Ureter (tissue), 1 donor: ENCODE measurements at places on chromosomes 11 and 22. TPM values are rescaled to one million over a fixed set of nuclear protein-coding genes. Genes with fewer than 3 reads are reported as not detected.

The CHRDL2 gene
- total RNA-seq = 3.2 TPM

The HOATZ gene
- total RNA-seq = not detected

The STIP1 gene
- total RNA-seq = 119 TPM

The KIF18A gene
- 0.86 TPM for total RNA-seq

The KCNQ1 gene
- total RNA-seq = 63.0 TPM

The SHANK2 gene
- 77.1 TPM for total RNA-seq

The SYCE3 gene
- total RNA-seq = not detected

The ACTN3 gene
- total RNA-seq = 0.16 TPM

The SHISA8 gene
- total RNA-seq = not detected

- no peak for DNase-seq
Observed at GRCh38 chr11:74749965-74750296, 1.3 kb downstream of the RNF169 start.

DNA sequence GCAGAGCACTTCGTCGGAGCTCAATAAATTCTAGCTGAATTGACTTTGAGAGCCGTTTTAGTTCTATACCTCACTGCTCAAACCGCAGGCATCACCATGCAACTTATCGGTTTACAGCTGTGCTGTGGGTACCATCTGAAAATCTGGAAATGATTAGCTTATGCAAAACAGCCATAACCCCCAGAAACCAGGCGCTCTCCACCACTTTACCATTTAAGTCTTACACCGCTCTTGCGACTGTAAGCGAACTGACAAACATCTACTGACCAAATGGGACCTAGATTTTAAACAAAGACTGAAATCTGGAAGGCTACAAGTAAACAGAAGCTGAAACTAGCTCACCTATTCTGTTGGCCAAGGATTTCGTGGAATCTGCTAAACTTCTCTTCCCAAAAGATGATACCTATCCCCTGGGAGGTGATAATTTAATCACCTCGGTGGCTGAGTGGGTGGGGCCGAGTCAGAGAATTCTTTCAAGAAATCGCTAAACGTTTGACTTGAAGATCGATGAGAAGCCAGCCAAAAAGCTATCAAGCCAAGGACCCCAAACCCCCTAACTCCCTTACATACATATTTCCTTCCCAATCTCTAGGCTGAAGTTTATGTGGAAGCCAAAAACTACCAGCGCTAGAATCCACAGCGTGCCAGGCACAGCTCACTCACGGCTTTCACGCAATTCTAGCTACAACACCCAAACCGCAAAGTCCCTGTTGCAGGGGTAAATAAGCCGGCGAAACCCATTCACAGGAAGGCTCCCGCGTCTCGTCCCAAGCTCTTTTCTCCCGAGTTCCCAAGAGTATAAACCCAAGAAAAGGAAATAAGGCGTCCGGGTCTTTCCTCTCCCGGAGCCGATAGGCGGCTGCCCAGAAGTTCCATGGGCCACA is 644 bp downstream of the SPTY2D1 start:
- DNase-seq = no peak

- no peak for DNase-seq
Observed at GRCh38 chr22:35409783-35410662, 10.1 kb downstream of the MCM5 start.

- peak; percentile 71 for DNase-seq
Observed at GRCh38 chr11:102733232-102733875, 8.6 kb upstream of the MMP8 start.

- DNase-seq = no peak
Observed at GRCh38 chr11:44457862-44458261, 107.6 kb upstream of the CD82 start.

GRCh38 chr11:2540992-2541680 is 96.3 kb downstream of the KCNQ1 start:
- no peak for DNase-seq

GRCh38 chr11:101061606-101062005 is 68.0 kb downstream of the PGR start:
- no peak for DNase-seq

GRCh38 chr11:20036626-20037335 is 123.5 kb downstream of the DBX1 start:
- no peak for DNase-seq

DNA sequence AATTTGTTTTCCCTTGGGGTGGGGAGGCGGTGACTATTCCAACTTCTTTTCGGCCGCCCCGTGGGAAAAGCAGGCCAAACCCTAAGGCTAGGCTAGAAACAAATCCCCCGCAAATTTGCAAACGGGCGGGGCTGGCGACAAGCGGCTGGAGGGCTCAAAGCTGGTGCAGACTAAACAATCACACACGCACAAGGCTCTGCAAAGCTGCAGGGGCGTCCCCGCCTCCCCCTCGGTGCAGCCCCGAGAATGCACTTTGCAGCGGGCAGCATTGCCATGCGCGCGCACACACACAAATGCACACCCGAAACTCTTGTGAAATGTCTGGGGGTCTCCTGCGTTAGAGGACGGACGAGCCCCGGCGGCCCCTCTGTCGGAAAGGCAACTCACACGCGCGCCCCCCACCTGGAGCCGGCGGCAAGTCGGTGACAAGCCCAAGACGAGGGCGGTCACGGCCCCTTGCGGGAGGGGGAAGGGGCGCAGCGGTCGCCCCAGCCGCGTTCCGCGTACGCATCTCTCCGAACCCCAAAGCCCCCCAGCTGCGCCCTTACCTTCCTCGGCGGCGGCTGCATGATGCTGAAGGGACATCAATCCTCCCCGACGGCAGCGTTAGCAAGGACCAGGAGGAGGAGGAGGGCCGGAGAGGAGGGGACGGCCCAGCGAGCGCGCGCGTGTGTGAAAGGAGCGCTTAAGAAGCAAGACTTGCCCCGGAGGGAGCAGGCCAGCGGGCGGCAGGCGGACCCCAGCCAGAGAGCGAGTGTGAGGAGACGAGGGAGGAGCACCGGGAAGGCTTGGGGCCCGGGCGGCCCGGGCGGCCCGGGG is 600 bp downstream of the FCHSD2 start:
- peak; percentile 77 for DNase-seq

GRCh38 chr11:30261821-30262220 is 31.0 kb downstream of the FSHB start:
- DNase-seq = no peak

DNA sequence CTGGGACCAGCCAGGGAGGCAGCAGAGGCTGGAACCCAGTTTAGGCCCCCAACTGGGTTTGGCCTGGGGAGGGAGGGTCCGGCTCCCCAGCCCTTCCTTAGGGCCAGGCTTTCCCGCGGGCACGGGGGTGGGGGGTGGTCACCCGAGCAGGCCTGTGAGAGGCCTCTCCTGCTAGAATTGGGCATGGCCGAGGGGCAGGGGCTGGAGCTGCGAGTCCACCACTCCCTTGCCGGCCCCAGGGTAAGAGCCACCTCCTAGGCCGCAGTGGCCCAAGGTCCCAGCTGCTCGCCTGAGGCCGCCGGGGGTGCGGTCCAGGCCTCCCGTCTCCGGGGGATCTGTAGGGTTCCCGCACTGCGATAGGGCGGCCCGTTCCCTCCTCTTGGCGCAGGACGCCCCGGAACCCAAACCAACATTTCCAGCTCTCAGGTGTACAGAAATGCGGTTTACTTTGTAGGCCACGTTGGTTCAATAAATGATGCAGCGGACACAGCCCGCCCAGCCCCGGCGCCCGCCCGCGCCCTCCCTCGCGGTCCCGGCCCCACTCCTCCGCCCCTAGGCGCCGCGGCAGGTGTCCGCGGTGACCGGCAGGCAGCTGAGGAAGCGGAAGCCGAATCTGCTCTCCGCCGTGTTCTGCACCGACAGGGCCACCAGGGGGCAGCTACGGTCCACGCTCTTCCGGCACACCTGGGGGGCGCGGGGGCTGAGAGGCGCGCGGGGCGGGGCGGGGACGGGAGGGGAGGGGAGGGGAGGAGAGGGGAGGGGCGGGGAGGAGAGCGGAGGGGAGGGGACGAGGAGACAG is 5.9 kb downstream of the LMNTD2 start:
- no peak for DNase-seq

DNA sequence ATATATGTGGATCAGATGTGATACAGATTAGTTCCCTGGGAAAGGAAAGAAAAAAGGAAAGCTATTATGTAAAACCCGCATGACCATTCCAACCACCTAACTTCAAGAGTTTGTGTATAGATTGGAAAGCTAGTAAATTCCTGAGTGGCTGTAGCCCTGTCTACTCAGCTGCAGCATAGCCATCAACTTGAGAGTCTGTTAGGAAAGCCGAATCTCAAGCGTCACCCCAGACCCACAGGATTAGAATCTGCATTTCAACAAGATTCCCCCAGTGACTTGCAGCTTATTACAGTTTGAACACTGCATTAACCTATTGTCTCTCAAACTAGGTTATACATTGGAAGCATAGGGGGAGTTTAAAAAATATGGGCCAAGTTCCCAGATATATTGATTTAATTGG is 921.7 kb downstream of the LRRC4C start:
- DNase-seq = no peak

GRCh38 chr11:120928627-120929026 is 95.3 kb upstream of the TBCEL start:
- no peak for DNase-seq

DNA sequence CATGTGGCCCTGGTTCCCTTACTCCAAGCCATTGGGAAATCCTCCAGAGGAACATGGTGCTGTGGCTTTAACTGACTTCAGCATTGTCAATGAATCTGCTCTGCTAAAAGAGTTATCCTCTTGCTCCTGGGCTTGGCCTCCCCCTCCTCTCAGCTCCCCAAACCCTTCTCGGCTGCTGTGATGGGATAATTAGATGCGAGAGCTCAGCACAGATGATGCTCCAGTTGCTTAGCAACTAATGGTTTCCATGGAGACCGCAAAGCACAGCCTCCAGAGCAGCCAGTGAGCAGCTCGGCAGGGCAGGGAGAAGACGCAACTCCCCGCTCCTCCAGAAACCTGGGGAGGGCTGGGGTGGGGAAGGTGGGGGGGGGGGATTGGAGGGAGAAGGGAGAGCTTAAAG is 2.8 kb upstream of the UPK2 start:
- DNase-seq = no peak

GRCh38 chr11:131275580-131275979 is 94.8 kb upstream of the NTM start:
- DNase-seq = no peak

DNA sequence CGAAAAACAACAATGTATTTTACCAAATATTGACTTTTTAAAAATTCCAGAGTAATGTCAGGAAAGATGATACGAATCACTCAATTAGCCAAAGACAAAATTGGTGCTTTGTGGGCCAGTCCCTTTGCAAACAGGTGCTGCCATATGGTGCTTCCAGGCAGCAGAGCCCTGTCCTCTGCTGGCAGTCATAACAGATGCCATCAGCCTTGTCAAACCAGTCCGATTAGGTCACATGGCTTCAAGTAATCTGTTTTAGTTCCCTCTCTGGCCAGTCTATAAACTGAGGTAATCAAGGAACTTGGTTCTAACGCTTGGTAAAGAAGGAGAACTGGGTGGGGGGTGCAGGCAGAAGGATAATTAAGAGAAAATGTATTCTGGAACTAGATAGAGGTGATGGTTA is 49.1 kb upstream of the CAPRIN1 start:
- DNase-seq = peak; percentile 57

DNA sequence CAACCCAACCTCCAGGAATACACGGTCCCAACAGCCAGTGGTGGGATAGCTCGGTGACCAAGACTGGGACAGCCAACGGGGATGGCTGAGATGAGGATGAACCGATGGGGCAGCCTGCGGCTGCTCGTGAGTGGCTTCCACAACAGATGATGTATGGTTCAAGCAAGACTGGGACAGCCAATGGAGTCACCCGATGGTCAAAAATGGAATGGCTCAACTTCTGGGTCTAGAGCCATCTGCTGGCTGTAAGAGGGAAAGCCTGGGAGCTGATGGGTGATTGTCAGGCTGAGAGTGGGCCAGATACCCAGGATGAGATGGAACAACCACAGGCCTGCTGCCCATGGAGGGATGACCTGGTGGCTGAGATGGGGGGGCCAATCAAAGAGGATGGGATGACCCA is 35.5 kb downstream of the SYT7 start:
- DNase-seq = no peak

- DNase-seq = no peak
Observed at GRCh38 chr11:126152586-126152985, 58.9 kb downstream of the RPUSD4 start.

GRCh38 chr22:49261616-49262015 is 566.1 kb downstream of the BRD1 start:
- DNase-seq = no peak

GRCh38 chr11:111697933-111698371 is 68.2 kb downstream of the PPP2R1B start:
- no peak for DNase-seq

GRCh38 chr11:128592454-128592853 is 5.1 kb upstream of the ETS1 start:
- no peak for DNase-seq

DNA sequence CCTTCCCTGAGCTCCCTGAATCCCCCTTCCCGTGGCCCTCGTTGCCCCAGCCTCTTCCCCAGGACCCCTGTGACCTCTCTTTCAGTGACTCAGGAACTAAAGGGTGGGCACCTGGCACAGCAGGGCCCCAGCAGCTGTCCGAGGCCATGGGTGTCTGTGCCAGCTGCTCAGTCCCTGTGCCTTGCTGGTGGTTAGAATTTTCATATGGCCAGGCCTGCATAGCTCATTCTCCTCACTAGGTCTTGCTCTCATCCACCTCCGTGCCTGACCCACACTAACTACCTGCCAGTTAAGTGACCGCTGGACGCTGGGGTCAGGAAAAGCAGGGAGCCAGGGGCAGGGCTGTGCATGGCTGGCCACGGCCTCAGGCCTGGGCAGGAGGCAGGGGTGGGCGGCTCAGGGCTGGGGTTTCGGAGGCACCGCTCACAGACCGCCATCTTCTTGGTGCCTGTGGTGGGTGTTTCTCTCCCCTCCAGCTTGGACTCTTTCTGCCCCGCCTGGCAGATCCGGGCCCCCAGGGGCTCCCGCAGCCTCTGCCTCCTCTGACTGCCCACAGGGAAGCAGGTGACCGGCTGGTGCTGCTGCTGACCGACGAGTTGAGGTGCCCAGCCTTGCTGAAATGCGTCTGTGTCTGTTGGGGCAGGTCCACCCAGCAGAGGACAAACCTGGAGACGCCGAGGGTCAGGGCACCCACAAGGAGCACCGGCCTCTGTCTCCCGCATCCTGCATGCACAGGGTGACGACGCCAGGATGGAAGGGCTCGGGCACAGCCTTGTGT is 20.3 kb downstream of the MRGPRD start:
- DNase-seq = no peak

DNA sequence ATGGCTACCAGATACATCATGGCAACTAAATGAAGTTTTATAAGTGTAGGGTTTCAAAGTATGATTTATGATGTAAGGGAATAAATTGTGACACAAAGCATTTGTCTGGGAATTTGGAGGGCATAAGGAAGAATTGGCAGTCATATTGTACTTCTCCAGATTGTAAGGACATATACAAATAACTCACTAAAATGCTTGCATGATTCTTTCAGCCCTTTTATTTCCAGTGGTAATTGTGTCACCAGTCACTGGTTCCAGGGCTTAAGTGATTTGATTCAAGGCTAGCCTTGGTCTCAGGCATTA is 299.4 kb upstream of the ANO5 start:
- DNase-seq = no peak

- DNase-seq = no peak
Observed at GRCh38 chr11:35039076-35039475, 99.9 kb upstream of the CD44 start.

DNA sequence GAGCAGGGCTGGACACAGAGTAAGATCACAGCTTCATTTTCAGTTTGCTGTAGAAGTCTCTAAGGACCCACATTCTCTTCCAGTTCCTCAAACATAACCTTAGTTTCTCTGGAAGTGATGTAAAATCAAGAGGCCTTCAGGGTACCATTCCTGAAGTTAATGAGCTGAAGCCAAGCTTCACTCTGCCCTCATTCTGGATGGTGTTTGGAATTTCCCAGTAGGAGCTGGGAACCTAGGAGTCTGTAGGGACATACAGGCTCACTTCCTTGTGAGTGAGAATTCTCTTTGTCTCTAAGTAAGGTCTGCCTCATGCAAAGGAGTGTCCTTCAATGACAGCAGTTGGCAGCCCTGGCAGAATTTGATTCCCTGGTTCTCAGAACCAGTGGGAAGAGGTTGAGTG is 142.4 kb upstream of the NARS2 start:
- DNase-seq = no peak
